Right ventricle myocardium inferior (tissue), 1 donor: ENCODE measurements at places on chromosomes 11 and 22. TPM values are rescaled to one million over a fixed set of nuclear protein-coding genes. Genes with fewer than 3 reads are reported as not detected.

- DNase-seq: no peak
These were observed 19.0 kb downstream of the SMCO4 start for GRCh38 chr11:93524173-93524536.

DNA sequence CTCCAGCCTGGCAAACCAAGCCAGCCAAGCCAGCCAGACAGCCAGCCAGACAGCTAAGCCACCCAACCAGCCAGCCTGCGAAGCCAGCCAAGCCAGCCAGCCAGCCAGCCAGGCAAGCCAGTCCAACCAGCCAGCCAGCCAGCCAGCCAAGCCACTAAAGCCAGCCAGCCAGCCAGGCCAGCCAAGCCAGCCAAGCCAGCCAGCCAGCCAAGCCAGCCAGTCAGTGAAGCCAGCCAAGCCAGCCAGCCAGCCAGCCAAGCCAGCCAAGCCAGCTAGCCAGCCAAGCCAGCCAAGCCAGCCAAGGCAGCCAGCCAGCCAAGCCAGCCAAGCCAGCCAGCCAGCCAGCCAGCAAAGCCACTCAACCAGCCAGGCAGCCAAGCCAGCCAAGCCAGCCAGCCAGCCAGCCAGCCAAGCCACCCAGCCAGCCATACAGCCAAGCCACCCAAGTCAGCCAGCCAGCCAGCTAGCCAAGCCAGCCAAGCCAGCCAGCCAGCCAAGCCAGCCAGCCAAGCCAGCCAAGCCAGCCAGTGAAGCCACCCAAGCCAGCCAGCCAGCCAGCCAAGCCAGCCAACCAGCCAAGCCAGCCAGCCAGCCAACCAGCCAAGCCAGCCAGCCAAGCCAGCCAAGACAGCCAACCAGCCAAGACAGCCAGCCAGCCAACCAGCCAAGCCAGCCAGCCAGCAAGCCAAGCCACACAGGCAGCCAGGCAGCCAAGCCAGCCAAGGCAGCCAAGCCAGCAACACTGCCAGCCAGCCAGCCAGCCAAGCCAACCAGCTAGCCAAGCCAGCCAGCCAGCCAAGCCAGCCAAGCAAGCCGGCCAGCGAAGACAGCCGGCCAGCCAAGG, 29.7 kb downstream of the CCT8L2 start:
- no peak for DNase-seq

- DNase-seq: no peak
These were observed 683.1 kb upstream of the ARHGAP42 start for GRCh38 chr11:100003985-100004384.

DNA sequence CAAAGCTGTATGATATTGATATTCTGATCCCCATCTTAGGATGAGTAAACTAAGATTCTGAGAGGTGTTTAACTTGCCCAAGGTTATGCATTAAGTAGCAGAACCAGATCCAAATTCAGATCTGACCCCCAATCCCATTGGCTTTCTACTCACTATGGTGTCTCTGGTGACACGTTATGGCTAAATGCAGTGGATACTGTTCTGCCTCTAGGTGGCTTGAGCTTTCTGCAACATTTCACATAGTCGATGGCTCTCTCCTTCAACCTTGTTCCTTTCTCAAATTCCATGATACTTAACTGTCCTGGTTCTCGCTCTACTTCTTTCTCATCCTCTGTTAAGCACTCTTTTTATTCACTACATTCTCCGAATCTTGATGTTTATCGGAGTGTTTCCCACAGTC, 9.4 kb downstream of the C11orf97 start:
- DNase-seq: no peak

- DNase-seq: no peak
These were observed at the start of gene MAPK11 for GRCh38 chr22:50269970-50270665. TSS of gene MAPK11 (minus strand) at chr22:50270380. CDS start at chr22:50270292, 88 bp downstream.

DNA sequence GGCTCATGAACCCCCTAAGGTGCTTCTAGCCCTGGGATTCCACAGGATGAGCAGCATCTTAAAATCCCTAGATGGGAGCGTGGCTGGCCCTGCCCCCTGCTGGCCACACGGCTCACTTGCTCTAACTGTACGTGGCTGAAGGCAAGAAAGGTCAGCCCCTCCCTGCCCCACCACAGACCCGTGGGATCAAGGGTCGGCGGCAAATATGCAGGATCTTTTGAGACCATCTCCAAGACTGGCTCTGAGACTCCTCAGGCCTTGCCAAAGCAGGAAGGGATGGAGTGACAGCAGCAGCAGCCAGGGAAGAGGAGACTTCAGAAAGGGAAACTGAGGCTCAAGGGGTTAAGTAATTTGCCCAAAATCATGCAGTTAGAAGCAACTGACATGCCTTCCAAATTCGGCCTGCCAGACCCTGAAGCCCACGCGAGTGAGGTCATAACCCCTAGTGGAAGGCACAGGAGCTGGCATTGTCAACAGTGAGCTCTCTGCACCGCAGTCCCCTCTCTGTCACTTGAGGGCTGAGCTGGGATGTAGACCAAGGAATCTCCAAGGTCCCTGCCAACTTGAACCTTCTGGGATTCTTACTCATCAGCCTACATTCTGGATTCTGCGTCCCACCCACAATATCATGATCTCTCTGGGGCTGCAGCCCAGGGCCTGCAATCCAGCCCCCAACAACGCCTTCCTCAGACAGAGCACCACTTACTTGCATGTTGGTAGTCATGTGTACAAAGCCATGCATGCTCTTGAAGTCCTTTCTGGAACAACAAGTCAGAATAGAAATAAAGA, 31.4 kb downstream of the CREB3L1 start:
- DNase-seq: peak; percentile 88

- DNase-seq: peak; percentile 93
These were observed 57.4 kb downstream of the CLMP start for GRCh38 chr11:123137431-123138224.

- DNase-seq: no peak
These were observed 18.0 kb downstream of the FLRT1 start for GRCh38 chr11:64053699-64054098.

- no peak for DNase-seq
These were observed 100.0 kb downstream of the PTPRJ start for GRCh38 chr11:48080301-48080861.

DNA sequence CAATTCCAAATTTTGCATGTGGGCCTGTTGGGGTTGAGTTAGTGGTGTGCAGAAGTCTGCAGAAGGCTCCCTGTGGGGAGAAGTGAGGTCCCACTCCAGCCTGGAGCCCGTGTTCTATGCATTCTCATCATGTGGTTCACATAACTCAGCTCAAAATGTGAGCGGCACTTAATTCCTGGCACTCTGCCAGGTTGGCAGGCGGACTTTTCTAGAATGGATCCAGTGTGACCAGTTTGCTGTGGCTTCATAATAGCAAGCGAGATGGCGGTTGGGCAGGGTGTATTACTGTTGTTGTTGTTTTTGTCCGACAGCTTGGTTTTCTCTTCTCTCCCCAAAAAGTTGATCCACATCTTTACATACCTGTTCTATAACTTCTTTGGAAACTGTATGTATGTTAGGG, 146.8 kb upstream of the TTC12 start:
- no peak for DNase-seq

DNA sequence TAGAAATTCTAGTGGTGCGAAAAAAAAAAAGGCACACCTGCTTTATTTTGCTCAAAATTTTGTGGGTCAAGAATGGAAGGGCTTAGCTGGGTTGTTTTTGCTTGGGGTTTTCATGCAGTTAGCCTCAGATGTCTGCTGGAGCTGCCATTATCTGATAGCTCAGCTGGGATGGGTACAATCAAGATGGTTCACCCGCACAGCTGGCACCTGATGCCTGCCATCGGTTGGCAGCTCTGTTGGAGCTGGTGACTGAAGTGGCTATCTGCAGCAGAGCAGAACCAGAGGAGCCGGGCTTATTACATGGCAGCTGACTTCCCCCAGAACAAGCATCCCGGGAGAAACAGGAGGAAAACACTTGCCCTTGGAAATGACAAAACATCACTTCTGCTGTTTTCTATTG, 12.1 kb upstream of the ELFN2 start:
- no peak for DNase-seq

- peak; percentile 54 for DNase-seq
These were observed 28.3 kb downstream of the OSBPL5 start for GRCh38 chr11:3136546-3137455.

DNA sequence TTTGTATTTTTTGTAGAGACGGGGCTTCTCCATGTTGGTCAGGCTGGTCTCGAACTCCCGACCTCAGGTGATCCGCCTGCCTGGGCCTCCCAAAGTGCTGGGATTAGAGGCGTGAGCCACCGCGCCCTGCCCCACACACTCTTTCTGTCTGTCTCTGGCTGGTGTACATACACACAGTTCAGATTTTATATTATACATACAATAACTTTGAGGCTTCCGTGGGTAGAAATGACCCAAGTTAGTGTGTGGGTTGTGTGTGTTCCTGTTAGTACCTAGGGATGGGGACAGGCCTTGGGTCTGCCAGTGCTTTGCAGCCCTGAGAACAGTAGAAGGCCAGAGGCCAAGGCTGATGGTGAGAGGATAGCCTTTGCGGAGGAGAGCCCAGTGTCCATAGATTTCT, 2.8 kb downstream of the ZBTB16 start:
- DNase-seq: no peak

DNA sequence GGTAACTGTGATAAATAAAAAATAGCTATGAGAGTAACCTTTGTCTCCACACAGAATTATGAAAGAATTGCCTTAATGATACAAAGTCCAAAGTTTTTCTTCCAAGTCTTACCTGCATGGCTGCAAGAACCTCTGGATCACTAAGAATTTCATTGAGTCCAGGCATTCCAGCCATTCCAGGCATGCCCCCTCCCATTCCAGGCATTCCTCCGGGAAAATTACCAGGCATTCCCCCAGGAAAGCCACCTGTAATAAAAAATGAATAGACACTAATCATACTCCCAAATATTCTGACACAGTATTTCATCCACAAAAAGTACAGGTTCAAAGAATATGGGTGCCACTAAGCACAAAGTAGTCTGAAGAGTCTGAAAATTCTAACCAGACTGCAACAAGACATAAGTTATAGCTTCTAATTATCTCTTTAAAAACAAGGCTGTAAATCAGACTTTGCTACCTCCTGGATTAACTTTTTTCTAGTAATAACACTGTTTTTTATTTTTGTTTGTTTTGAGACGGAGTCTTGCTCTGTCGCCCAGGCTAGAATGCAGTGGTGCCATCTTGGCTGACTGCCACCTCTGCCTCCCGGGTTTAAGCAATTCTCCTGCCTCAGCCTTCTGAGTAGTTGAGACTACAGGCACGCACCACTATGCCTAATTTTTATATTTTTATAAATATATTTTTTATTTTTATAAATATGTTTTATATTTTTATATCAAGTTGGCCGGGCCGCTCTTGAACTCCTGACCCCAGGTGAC, 8.0 kb upstream of the SLC25A17 start:
- no peak for DNase-seq

DNA sequence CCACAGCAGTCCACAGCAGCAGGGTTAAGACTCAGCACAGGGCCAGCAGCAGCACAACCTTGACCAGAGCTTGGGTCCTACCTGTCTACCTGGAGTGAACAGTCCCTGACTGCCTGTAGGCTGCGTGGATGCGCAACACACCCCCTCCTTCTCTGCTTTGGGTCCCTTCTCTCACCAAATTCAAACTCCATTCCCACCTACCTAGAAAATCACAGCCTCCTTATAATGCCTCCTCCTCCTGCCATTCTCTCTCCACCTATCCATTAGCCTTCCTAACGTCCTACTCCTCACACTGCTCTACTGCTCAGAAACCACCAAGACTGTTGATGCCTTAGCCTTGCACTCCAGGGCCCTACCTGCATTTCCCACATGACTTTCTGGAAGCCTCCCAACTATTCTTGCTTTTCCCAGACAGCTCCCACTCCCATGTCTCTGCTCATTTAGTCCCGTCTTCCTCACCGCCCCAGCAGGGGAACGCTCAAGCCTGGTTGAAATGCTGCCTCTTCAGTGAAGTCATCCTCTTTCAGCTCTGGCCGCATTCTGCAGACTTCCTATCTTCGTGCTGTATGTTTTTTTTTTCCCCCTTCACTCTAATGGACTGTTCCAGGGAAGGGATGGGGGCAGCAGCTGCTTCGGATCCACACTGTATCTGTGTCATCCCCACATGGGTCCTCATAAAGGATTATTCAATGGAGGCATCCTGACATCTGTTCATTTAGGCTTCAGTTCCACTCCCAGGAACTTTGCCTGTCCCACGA, 3.3 kb downstream of the IL18BP start:
- no peak for DNase-seq

DNA sequence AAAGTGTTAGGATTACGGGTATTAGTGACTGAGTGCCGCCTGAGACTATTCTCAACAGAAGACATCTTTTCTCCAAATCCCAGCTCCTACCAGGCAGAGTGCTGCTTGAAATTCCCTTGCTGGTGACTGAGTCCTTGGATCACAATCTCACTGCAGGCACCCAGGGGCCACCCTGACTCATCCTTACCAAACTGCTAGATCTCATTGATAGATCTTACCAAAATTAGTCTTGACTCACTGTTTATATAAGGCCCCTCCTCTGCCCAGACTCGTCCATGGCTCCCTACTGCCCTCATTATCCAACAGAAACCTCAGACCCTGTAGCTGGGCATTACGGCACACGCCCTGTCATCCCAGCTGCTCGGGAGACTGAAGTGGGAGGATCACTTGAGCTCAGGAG, 14.7 kb downstream of the TBC1D10A start:
- DNase-seq: no peak

DNA sequence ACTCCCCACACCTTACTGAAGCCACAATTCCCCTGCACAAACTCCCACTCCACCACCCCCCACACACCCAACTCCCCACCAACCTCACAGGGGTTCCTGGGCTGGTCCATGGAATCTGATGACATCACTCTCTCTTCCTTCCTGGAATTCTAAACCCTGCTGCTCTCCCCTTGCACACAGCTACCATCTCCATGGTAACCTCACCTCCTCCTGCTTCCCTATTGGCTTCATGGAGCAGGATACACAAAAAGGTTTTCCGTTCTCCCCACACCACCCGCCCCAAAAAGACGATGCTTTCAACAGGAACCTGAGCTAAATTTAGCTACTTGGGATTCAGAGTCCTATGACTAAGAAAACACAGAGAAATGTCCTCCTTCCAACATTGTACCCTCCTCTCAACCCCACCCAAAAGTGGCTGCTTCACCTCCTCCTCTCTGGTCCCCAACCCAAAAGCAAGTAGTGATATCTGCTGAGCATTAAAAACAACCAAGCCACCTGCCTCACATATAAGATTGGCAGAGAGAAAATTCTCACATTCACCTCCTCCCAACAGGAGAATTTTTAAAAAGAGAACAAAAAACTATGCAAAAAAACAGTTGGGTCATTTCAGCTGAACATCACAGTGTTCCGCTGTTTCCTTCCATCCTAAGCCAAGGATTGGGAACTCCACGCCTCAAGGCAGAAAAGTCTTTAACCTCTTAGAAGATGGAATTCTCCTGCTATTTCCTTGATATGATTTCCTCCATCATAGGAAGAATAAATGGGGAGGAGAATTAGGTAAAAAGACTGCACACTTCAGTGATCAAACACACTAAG, 66.9 kb downstream of the RBFOX2 start:
- DNase-seq: peak; percentile 48

GRCh38 chr11:86346513-86346912, 28.2 kb upstream of the CCDC81 start:
- DNase-seq: no peak

TMEM191B gene
- total RNA-seq: 1.0 TPM

AGBL2 gene
- total RNA-seq: 0.14 TPM

ASPHD2 gene
- 0.19 TPM for total RNA-seq
